ENCODE measurements at places on chromosomes 2 and 18. TPM values are rescaled to one million over a fixed set of nuclear protein-coding genes. Genes with fewer than 3 reads are reported as not detected.

GRCh38 chr2:226564667-226565066, 235.0 kb downstream of the IRS1 start:
- no peak overlapping the region for H3K4me3 ChIP-seq
- no peak for DNase-seq
- no peak overlapping the region for H3K27ac ChIP-seq
- no peaks in the 10 kb centered on the region for H3K36me3 ChIP-seq
- no peaks in the 10 kb centered on the region for H3K4me1 ChIP-seq

DNA sequence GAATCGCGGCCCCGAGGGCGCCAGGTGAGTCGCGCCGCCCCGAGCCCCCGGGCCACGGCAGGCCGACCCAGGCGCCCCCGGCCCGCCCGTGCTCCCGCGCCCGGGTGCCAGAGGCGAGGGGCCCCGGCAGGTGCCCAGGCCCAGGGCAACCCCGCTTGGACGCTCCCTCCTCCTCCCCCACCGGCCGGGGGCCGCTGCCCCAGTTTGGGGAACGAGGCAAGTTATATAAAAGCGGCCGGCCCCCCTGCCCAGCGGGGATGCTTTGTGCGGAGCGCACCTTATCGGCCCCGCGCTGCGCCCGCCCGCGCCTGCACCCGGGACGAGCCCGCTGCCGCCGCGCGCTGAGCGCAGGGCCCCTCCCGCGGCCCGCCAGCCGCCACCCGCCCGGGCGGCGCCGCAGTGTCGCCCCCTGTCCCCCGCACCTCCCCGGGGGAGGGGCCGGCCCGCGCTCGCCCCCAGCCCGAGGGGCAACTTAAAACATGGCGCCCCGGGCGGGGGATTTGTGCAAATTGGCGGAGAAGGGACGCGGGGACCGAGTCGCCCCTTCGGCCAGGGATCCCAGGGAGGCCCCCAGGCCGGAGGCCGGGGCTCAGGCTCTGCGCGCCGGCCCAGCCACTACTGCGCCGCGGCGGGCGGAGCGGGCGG, 639 bp downstream of the EPB41L3 start:
- peak overlapping the region; percentile 87 for H3K27ac ChIP-seq
- DNase-seq, result no peak
- H3K36me3 ChIP-seq, result no peaks in the 10 kb centered on the region

- DNase-seq, result no peak
- H3K4me1 ChIP-seq, result no peaks in the 10 kb centered on the region
- H3K36me3 ChIP-seq, result no peaks in the 10 kb centered on the region
- H3K27ac ChIP-seq, result no peak overlapping the region
Observed at GRCh38 chr2:110946902-110947301, 173.8 kb upstream of the BCL2L11 start.

GRCh38 chr2:149021761-149022160, 16.7 kb upstream of the LYPD6B start:
- no peaks in the 10 kb centered on the region for H3K27me3 ChIP-seq
- peaks cover 6% of the 10 kb centered on the region for H3K4me1 ChIP-seq
- no peak overlapping the region for H3K4me3 ChIP-seq
- no peak for DNase-seq

GRCh38 chr2:95057535-95058370, 32.2 kb downstream of the MAL start:
- no peaks in the 10 kb centered on the region for H3K27me3 ChIP-seq
- no peak overlapping the region for H3K4me3 ChIP-seq
- H3K27ac ChIP-seq, result no peak overlapping the region
- no peaks in the 10 kb centered on the region for H3K36me3 ChIP-seq
- H3K4me1 ChIP-seq, result no peaks in the 10 kb centered on the region
- no peak for DNase-seq

- H3K27ac ChIP-seq, result no peak overlapping the region
- DNase-seq, result no peak
- no peaks in the 10 kb centered on the region for H3K27me3 ChIP-seq
- H3K4me3 ChIP-seq, result no peak overlapping the region
- peaks cover 28% of the 10 kb centered on the region for H3K4me1 ChIP-seq
Observed at GRCh38 chr2:234840336-234840735, 111.5 kb upstream of the SH3BP4 start.

DNA sequence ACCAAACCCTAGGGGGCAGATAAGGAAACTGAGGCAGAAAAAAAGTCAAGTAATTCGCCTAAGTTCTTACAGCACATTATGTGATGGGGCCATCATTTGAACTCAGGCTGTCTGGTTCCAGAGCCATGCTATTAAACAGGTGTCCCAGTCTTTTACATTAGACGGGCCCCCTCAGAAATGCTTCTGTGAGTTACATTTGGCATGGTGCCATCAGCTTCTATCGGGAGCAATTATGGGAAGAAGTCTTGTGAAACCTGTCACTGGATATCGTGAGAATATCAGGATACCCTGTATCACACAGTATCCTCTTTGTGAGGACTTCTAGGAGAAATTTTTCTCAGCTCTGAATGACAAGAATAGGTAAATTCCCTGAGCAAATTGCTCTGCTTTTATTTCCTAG, 143.7 kb upstream of the NOSTRIN start:
- H3K36me3 ChIP-seq, result no peaks in the 10 kb centered on the region
- no peak overlapping the region for H3K27ac ChIP-seq
- H3K27me3 ChIP-seq, result no peaks in the 10 kb centered on the region
- H3K4me1 ChIP-seq, result peaks cover 2% of the 10 kb centered on the region

The COL4A4 gene
- total RNA-seq, result 26.7 TPM

The TBR1 gene
- not detected for total RNA-seq

The GAL3ST2 gene
- total RNA-seq, result 0.32 TPM

The RESP18 gene
- not detected for total RNA-seq
